Caco-2 (cell line): ENCODE measurements at places on chromosomes 1 and 21. TPM values are rescaled to one million over a fixed set of nuclear protein-coding genes. Genes with fewer than 3 reads are reported as not detected.

- no peaks in the 10 kb centered on the region for H3K27me3 ChIP-seq
- H3K4me3 ChIP-seq: no peak overlapping the region
- H3K4me1 ChIP-seq: peaks cover 25% of the 10 kb centered on the region
- no peaks in the 10 kb centered on the region for H3K36me3 ChIP-seq
Observed at GRCh38 chr1:178629252-178630154, 95.5 kb upstream of the RALGPS2 start.

DNA sequence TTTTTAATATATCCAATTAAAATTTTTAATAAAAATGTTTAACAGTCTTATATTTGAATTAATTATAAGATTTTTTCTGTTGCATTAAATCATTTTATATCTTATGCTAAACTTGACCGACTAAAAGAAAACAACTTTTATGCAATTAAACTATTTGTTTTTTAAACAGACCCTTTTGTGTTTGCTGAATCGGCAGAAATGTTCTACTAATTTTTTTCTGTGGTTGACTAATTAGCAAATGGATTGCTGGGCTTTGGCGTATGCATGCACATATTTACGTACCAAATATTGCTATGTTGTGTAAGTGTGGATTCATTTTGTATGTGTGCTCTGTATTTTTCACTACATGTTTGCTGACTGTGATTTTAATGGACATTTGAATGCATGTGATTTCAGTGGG is 174.8 kb downstream of the PBX1 start:
- H3K4me3 ChIP-seq: no peak overlapping the region
- no peaks in the 10 kb centered on the region for H3K27me3 ChIP-seq
- peaks cover 9% of the 10 kb centered on the region; the same call in 1 of the 2 replicates for H3K4me1 ChIP-seq
- no peaks in the 10 kb centered on the region for H3K36me3 ChIP-seq
- no peak for DNase-seq
- no peak overlapping the region for H3K27ac ChIP-seq

DNA sequence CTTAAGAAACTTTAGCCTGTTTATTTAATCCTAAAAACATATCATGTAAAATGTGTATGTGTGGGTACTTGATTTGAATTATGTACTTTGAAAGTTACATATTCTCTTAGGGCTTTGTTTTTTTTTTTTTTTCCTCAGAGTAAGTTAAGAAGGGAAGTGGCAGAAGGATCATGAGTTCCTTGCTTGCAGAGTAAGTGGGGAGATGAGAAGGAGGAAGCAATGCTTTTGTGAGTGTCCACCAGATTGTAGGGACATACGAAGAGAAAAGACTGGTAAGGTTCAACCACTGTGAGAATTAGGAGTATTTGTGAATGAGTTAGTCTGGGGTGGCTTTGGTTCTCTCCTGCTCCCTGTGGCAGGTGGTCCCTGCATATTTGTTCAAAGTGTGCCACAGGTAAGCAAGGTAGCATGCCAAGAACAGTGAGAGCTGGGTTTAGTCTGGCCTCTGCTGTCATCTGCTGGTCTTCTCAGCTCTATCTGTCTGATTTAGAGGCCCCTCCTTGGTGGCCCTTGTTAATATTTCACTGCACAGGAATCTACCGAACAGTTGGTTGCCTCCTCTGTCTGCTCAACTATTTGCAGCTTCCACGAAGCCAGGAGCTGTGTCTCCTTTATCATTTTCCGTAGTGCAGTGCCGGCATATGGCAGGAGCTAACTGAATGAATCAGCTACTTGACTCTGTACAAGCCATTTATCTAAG is 9.5 kb downstream of the DNM3 start:
- no peak overlapping the region for H3K27ac ChIP-seq
- no peak overlapping the region for H3K4me3 ChIP-seq
- no peaks in the 10 kb centered on the region for H3K4me1 ChIP-seq
- no peaks in the 10 kb centered on the region for H3K27me3 ChIP-seq
- DNase-seq: peak; percentile 36
- H3K36me3 ChIP-seq: no peaks in the 10 kb centered on the region

DNA sequence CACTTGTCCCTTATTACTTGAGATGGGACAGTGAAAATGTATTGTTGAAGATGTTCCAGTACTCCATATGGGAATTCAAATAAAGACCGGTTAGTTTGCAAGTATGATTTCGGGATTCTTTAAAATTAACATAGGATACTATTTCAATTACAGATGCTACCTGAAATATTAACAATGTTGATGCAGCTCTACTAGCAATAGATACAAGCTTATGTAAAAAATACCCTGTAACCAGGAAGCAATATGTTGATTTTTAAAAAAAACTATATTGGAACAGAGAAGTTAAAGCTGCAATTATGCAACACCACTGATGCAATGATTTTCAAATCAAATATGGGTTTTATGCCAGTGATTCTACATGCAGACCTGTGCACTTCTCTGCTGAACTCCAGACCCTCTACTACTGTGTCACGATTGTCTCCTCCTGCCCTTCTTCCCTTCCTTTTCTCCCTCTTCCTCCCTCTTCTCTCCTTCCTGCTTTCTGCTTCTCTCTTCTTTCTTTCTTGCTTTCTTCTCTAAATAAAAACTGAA is 179.2 kb downstream of the ATP6V1G3 start:
- H3K4me3 ChIP-seq: no peak overlapping the region
- no peaks in the 10 kb centered on the region for H3K4me1 ChIP-seq
- no peak overlapping the region for H3K27ac ChIP-seq
- no peak for DNase-seq

GRCh38 chr1:147635342-147635741 is 35.0 kb downstream of the ACP6 start:
- DNase-seq: no peak
- H3K4me3 ChIP-seq: no peak overlapping the region
- no peaks in the 10 kb centered on the region for H3K27me3 ChIP-seq
- no peaks in the 10 kb centered on the region; the same call in 1 of the 2 replicates for H3K36me3 ChIP-seq
- H3K4me1 ChIP-seq: peaks cover 10% of the 10 kb centered on the region
- H3K27ac ChIP-seq: peak overlapping the region; percentile 0

DNA sequence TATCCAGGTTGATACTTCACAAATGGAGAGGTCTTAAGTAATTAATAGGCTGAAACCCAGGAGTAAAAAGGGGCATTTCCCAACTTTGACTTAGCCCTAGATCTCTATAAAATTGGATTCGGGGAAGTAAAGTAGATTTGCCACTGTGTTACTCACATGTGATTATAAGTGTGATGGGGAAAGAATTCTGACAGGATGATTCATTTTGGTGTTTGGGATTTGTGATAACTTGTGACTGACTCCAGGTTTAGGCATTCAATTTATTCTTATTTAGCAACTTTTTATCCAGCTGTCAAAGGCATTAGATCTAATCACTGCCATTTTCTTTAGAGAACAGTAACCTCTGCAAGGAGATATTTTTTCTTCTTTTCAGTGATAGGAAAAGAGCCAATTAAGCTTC is 175.5 kb downstream of the ASTN1 start:
- H3K4me3 ChIP-seq: no peak overlapping the region
- H3K36me3 ChIP-seq: no peaks in the 10 kb centered on the region
- DNase-seq: no peak
- no peaks in the 10 kb centered on the region; the same call in none of the 2 replicates for H3K27me3 ChIP-seq

DNA sequence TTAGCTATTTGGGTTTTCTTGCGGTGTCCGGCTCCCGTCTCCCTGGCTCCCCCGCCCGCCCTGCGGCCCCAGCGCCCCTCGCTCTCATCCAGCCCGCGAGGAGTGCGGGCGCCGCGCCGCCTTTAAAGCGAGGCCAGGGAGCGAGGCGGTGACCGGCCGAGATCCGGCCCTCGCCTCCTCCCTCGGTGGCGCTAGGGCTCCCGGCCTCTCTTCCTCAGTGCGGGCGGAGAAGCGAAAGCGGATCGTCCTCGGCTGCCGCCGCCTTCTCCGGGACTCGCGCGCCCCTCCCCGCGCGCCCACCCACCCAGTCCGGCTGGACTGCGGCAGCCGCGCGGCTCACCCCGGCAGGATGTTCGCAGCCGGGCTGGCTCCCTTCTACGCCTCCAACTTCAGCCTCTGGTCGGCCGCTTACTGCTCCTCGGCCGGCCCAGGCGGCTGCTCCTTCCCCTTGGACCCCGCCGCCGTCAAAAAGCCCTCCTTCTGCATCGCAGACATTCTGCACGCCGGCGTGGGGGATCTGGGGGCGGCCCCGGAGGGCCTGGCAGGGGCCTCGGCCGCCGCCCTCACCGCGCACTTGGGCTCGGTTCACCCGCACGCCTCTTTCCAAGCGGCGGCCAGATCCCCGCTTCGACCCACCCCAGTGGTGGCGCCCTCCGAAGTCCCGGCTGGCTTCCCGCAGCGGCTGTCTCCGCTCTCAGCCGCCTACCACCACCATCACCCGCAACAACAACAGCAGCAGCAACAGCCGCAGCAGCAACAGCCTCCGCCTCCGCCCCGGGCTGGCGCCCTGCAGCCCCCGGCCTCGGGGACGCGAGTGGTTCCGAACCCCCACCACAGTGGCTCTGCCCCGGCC is 492 bp downstream of the HLX start:
- no peak overlapping the region for H3K27ac ChIP-seq
- H3K4me1 ChIP-seq: peaks cover 5% of the 10 kb centered on the region
- no peak for DNase-seq
- H3K36me3 ChIP-seq: no peaks in the 10 kb centered on the region

DNA sequence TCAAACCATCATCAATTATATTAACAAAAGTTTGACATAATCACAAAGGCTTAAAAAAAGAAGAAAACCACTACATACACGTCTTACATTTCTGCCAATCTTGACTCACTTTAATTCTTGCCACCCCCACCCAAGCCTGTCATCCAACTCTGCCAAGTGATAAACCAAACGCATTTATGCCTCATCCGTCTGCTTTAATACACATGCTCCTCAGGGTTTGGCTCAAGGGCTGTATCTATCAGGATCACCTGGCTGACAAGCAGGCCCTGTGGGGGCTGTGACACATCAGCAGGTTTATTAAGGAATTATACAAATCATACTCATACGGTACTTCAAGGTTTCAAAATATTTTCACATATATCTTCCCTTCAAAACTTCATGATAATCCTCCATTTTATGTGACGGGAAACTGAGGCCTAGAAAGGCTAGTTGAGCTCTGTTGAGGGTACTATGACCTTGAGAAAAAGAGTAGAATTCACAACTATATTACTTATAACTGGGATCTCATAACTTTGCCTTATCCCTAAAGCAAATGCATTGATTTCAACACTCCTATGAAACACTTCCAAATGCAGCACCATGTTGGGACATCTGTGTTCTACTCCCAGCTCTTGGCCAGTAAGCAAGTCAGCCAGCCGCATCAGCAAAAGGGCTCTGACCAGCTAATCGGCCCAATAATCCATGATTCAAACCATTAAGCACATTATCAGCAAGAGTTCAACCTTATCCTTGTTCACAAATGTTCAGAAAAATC is 8.7 kb downstream of the SORT1 start:
- no peak for DNase-seq
- no peaks in the 10 kb centered on the region for H3K36me3 ChIP-seq
- no peak overlapping the region for H3K4me3 ChIP-seq
- peaks cover 15% of the 10 kb centered on the region for H3K4me1 ChIP-seq
- no peaks in the 10 kb centered on the region for H3K27me3 ChIP-seq
- no peak overlapping the region for H3K27ac ChIP-seq

- no peak for DNase-seq
- no peaks in the 10 kb centered on the region for H3K27me3 ChIP-seq
- H3K36me3 ChIP-seq: no peaks in the 10 kb centered on the region
- H3K4me3 ChIP-seq: no peak overlapping the region
Observed at GRCh38 chr1:151277249-151277648, 4.8 kb upstream of the ZNF687 start.

The PIGK gene
- total RNA-seq: 16.6 and 19.7 TPM in 2 replicates

GRCh38 chr1:19661721-19662228 is 2.9 kb upstream of the HTR6 start:
- no peaks in the 10 kb centered on the region; the same call in 1 of the 2 replicates for H3K27me3 ChIP-seq
- no peak overlapping the region for H3K4me3 ChIP-seq
- no peak for DNase-seq
- H3K36me3 ChIP-seq: no peaks in the 10 kb centered on the region
- no peak overlapping the region for H3K27ac ChIP-seq

The FAAP20 gene
- total RNA-seq: 62.5 and 72.4 TPM in 2 replicates

The CDK11B gene
- total RNA-seq: 29.3 and 30.2 TPM in 2 replicates

DNA sequence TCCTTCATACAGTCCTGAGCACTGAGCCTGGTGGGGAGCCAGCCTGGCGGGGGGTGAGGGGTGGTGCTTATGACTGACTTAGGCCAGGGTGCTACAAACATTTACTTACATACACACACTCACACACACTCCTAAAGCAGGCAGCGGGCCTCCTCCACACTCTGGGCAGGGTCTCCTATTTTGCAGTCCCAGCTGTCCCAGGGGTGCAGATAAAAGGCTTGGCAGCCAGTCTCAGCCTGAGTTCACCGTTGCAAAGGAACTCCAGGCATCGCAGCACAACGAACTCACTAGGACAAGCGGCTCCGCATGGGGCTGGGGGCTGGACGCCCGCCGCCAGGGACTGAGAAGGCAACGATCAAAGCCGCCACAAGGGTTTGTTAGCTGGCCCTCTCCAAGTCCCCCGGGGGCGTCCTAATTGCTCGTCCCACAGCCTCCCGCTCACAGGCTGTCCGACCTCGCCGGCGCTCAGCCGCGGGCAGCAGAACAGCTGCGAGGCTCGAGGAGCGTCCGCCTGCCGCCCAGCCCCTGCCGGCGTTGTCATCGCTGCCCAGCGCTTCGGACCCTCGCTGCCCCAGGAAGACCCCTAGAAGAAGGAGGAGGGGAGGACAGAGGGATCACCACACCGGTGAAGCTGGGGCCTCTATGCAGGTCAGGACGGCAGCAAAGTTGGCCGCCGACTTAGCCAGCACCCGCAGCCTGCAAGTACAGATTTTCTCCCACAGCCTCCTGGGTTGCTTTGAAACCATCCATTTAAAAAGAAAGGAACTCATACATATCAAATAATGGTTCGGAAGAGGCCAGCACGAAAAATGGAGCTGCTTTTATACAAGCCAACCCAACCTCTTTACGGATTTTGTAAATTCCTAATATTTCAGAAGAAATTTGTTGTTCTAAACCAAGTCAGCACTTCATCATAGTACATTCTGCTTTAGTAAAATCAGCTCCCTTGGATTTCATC is 6.2 kb downstream of the BARHL2 start:
- H3K36me3 ChIP-seq: no peaks in the 10 kb centered on the region
- DNase-seq: no peak
- no peak overlapping the region for H3K4me3 ChIP-seq
- H3K27ac ChIP-seq: no peak overlapping the region

The BTG3 gene
- total RNA-seq: 28.0 and 32.3 TPM in 2 replicates

DNA sequence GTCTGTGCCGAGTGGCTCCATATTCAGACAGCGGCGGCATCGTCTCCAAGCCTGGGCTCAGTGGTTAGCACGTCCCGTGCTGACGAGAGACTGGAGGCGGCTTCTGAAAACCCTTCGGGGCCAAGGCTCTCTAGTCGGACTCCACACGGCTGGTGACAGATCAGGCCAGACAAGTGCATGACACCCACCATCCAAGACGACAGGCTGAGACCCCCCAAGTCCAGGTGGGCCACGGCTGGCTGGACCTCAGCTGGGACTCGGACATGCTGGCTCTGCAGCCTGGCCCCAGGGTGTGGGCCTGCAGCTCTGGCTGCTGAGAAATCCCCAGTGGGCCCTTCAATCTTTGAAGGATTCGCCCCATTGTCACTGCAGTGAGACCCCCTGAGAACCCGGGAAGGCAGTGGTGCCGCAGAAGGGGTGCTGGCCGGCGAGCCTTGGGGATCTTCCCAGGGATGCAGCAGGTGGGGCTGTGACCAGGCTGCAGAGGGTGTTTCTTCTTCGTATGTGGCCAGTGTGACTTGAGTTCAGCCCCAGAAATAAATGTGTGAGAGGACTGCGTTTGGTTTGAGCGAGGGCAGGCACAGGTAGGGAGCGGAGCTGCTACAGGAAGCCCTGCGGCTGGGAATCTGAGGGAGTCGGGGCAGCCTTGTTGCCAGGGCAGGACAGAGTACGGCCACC is 15.9 kb upstream of the SLC19A1 start:
- no peak overlapping the region for H3K4me3 ChIP-seq
- H3K4me1 ChIP-seq: peaks cover under 1% of the 10 kb centered on the region
- H3K27ac ChIP-seq: no peak overlapping the region
- no peaks in the 10 kb centered on the region for H3K27me3 ChIP-seq
